NCI-H524 (cell line): ENCODE measurements at places on chromosomes 5 and 9.

- no peak for DNase-seq
These were observed 229.3 kb upstream of the ACTBL2 start for GRCh38 chr5:57711946-57712345.

DNA sequence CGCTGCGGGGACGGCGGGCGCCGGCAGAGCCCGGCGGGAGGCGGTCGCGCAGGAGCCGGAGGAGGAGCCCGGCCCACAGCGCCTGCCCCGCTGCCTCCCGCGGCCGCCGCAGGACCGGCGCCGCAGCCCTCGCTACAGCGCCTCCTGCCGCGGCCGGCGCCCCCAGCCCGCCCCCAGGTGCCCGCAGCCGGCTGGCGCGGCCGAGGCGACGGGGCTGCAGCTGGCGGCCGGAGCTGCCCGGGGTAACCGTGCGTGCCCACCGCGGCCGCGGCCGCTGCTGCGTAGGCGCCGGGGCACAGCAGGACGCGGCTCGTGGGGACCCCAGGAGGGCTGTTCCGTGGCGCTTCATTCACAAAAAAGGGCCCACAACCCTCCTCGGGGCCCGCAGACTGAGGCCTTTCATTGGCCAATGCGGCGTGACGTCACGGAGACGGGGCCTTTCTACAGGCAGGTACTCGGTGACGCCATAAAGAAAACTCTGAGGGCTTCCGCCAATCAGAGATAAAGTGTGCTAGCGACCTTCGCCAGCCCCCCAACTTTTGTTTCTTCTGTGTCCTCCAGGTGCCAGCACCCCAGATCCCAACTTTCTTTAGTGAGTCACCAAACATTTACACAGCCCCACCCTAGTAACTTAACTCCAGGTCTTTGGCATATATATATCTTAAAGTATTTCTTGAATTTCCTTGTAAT lies at the start of gene CDC14B:
CDC14B (minus strand) TSS at position 353 of the 690 bp plus-strand sequence. CDS start 465 bp downstream, outside the sequence.
- DNase-seq, result peak; percentile 79

- DNase-seq, result no peak
These were observed 16.8 kb downstream of the PRDM6 start for GRCh38 chr5:123105864-123106263.

GRCh38 chr9:27888661-27889295 lies 315.5 kb upstream of the C9orf72 start:
- no peak for DNase-seq

- DNase-seq, result peak; percentile 89
These were observed 1.7 kb upstream of the ARRDC3 start for GRCh38 chr5:91384671-91385430.

GRCh38 chr5:8289779-8290178 lies 420.8 kb downstream of the MTRR start:
- no peak for DNase-seq

GRCh38 chr5:127673117-127673800 lies 24.4 kb downstream of the CTXN3 start:
- no peak for DNase-seq

DNA sequence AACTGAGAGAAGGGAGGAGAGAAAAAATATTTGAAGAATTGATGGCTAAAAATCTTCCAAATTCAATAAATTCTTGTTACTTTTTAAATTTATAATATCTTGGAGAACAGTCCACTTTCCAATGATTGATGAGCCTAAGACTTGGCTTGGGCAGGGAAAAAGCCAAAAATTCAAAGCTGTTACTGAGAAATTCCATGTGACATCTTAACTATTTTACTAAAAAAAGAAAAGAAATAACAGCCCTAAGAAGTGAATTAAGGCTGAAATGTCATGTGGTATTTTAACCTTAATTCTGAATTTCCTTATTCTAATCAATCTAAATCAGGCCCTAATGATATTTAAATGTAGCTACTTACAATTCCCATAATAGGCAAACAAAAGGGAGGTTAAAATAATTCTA lies 53.4 kb downstream of the CETN3 start:
- no peak for DNase-seq

- no peak for DNase-seq
These were observed 211.9 kb upstream of the TRIM32 start for GRCh38 chr9:116475201-116475600.

- peak; percentile 4 for DNase-seq
These were observed 339.4 kb downstream of the CHSY3 start for GRCh38 chr5:130243641-130244040.

GRCh38 chr9:83403527-83404238 lies 134.5 kb downstream of the FRMD3 start:
- DNase-seq, result no peak

DNA sequence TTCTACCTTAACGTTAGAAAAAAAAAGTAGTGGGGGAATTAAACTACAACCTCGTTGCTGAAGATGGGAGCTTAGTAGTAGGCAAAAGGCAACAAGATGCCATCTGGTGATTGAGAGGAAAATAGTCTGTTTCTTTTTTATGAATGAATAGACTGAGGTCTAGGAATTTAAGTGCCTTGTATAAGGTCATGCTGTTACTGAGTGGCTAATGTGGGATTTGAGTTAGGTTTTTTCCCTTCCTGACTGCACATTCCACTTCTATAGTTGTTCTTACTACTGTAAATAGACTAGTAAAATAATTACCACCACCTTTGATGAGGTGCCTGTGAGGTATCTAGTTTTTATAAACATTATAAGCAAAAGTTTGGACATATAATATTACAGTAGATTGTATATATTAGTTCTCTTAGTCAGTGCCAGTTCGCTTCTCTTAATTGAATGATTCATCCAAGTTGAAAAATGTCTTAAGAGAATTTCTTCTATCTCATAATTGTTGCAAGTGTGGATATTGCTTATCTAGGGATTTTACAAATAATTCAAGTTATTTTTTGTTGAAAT lies 19.1 kb downstream of the FSD1L start:
- peak; percentile 48 for DNase-seq

DNA sequence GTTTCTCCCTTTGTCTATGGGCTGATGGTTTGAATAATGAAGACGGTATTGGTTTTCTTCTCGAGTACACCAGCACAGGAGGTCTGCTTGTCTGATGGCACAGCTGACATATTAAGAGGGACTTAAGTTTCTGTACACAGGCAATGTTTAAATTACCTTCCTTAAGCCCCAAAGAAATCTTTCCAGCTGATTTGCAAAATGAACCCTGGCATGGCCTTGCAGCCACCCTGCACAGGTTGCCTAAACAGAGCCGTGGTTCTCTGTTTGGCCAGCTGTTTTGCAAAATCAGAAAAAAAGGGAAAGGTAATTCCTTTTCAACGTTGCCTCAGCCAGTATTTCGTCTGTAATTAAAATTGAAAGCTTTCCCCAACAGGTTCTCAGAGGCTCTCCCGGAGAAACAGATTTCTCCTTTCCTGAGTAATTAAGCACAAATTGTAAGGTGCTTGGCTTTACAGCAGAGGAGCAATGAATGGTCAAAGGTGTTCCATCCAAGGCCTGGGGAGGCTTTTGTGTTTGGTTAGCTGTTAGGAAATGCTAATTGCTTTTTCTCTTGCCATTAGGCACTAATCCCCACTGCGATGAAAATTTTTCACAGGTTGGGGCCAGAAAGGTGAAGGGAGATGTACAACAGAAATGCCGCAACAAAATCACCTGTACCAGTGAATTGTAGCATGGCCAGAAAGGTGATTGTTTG lies 138.9 kb downstream of the RASEF start:
- DNase-seq, result no peak

DNA sequence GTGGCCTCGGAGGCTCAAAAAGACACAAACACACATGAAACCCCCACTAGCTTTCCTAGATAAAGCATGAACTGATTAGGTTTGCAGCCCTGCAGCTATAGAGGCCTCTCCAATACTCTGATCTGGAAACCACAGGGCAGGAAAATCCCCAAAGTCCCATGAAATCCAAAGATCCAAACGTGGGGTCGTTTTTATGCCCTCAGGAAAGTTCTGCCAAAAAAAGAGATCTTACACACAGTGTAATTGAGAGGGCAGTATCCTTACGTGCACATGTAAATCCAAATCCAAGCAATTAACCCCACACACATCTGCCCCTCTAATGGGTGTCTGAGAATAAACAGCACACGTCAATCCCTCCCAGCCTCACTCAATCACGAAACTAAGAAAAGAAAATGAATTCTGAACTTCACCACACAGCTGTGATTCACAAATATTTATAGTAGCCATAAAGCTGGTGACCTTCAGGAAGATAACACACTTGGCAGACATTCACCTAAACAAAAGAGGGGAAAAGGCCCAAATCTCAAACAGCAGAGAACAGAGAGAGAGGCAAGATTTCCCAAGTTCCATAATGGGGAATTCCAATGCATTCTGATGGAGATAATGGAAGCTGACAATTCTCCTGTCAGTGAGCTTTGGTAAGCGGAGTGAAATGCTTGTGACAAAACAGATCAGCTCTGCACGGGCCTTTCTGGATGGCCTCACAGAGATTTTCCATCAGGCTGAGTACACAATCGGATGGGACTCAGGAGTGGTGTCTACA lies 114.2 kb downstream of the SEMA5A start:
- peak; percentile 65 for DNase-seq

DNA sequence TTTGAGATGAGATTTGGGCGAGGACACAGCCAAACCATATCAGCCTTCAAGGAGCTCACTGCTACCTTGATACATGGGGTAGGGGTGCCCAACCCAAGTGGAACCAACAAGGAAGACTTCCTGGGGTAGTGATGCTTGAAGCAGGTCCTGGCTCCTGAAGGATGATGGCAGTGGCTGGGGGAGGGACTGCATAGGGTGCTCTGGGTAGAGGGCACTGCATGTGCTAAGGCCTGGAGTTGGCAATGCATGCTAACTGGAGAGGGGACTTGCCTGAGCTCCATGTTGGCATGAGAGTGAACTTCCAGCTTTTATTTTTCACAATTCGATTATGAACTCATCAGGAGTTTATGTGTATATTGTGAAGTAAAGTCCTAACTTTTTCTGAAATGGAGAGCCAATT lies 58.6 kb upstream of the FRRS1L start:
- no peak for DNase-seq

DNA sequence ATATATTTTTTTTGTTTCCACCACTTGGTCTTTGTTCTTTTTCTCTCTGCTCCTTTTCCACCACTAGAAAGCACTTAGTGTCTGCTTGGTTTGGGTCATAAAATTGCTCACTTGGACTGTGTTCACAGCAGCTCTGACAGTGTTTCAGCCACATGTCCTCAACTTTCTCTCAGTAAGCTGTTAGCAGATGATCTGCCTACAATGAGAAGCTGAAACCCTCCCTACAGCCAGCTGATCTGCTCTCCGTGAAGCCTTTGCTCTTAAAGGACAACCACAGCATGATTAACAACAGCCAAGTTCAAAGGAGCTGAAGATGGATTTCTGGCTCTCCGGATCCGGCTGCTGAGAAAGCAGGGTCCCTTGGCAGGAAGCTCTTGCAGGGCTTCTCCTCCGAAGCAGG lies 31.6 kb downstream of the PRLR start:
- DNase-seq, result no peak

- peak; percentile 6 for DNase-seq
These were observed 211.6 kb upstream of the TMEM161B start for GRCh38 chr5:88480245-88480644.

- DNase-seq, result peak; percentile 6
These were observed 19.8 kb upstream of the MYORG start for GRCh38 chr9:34396276-34397214.

- DNase-seq, result no peak
These were observed 41.7 kb upstream of the STK32A start for GRCh38 chr5:147193123-147193522.

DNA sequence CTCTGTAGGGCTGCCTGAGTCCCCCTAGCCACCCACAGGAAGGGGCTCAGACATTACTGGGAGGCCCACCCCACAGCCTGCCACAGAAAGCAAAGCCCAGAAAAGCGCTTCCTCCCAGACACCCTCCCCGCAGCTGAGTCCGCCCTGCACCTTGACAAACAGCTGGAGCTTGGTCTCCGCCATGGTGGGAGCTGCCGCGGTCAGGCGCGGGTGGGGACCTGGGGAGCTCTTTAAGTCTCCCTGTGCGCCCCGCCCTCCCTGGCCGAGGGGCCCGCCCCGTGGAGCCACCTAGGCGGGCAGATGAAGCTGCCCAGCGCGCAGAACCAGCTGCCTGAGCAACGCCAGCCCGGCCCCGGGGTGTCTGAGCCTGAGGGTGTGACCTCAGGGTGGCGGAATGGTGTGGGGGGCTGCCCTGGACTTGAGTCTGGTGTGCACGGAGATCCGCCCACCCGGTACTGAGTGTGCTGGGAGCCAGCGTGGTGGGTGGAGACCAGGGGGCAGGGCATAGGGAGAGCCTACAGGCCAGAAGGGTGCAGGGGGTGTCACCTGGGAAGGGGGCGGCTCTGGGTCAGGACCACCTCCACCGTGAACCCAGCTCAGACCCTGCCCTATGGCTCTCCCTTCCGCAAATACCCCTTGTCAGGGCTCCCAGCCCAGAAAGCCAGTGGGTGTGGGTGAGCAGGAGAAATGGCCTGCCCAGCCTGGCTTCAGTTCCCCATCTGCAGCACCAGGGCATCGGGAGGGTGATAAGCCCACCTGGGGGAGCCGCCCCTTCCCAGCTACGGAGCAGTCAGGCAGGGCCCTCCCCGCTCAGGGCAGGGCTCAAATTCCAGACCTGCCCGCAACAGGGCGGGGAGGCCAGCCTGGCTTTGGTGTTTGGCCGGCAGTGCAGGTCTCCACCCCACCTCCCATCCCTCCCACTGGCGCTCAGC lies at the start of gene CLIC3:
CLIC3 (minus strand) TSS at position 208 of the 932 bp plus-strand sequence; CDS start at position 183, 25 bp downstream.
- no peak for DNase-seq

GRCh38 chr5:53730943-53731342 lies 170.5 kb downstream of the NDUFS4 start:
- DNase-seq, result no peak

DNA sequence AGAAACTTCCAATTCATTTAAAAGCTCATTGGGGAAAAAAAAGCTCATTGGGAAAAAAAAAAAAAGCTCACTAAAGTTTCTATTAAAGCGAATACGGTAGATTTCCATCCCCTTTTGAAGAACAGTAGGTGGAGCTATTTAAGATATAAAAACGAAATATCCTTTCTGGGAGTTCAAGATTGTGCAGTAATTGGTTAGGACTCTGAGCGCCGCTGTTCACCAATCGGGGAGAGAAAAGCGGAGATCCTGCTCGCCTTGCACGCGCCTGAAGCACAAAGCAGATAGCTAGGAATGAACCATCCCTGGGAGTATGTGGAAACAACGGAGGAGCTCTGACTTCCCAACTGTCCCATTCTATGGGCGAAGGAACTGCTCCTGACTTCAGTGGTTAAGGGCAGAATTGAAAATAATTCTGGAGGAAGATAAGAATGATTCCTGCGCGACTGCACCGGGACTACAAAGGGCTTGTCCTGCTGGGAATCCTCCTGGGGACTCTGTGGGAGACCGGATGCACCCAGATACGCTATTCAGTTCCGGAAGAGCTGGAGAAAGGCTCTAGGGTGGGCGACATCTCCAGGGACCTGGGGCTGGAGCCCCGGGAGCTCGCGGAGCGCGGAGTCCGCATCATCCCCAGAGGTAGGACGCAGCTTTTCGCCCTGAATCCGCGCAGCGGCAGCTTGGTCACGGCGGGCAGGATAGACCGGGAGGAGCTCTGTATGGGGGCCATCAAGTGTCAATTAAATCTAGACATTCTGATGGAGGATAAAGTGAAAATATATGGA lies at the start of gene PCDHGA12:
PCDHGA12 (plus strand) TSS at position 176 of the 782 bp plus-strand sequence; CDS start at position 429, 253 bp downstream.
- DNase-seq, result no peak
